Iris pigment epithelial cell (primary cell): ENCODE measurements at places on chromosomes 4 and X.
A peak's percentile ranks its signal among the peaks of the same experiment; 100 is the strongest.

DNA sequence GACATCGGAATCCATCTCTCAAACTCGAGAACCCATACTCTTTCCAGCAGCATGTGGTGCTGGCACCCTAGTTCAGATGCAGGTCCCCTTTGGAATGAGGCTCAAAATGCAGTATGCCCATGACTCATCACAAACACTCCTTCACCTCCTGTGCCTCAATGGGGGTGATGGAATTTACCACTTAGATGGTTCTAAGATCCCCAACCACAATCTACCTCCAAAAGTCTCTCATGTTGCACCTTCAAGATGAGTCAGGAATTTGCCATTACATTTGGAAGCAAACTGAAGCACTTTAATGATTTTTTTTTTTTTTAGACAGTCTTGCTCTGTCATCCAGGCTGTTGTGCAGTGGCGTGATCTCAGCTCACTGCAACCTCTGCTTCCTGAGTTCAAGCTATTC is 8.5 kb upstream of the MID1 start:
- no peak for DNase-seq

DNA sequence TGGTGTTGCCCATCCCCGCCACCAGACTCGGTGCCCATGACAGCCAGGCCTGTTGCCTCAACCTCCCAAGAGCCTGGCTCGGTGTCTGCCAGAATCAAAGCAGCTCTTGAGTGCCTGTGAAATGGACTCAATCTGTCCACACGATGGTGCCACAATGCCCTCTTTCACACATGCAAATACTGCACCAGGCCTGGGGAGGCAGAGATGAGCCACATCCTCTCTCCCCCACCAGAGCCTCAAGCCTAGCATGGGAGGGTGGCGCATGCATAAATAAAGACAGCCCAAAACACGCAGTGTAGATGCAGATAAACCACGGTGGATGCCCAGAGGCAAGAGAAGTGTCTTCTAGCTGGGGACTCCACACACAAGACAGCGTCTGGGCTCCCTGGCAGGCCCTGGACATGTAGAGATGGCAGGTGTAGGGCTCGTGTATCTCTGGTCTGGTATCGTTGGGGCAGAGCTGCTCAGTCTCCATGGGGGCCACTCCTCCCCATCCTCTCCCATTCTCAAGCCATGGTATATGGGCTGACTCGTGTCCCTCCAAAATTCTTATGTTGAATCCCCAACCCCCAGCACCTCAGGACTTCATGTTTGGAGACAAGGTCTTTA is 65.6 kb downstream of the JAKMIP1 start:
- DNase-seq, result peak; percentile 3

- DNase-seq, result no peak
These were observed 2.6 kb downstream of the LAS1L start for GRCh38 chrX:65532016-65532415.

GRCh38 chr4:7206911-7207567 is 14.7 kb downstream of the SORCS2 start:
- DNase-seq, result peak; percentile 94

- peak; percentile 99 for DNase-seq
These were observed 208.3 kb upstream of the JADE1 start for GRCh38 chr4:128600996-128601871.

DNA sequence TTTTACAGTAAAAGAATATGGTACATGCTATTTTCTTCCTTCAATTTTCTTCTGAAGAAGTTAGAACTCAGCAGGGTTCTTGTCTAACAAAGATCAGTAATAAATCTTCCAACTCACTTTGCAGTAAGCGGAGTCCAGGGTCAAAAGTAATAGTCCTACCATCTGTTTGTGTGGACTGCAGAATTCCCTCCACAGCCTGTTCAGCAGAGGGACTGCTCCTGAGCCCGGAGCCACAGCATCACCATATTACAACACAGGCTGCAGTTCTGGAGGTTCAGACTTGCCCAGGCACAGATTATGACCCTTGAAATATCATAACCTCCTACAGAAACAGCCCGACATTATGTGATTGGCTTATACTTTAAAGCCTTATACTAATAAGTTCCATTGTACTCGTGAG is 10.3 kb downstream of the FHDC1 start:
- DNase-seq, result no peak

GRCh38 chrX:44264936-44265335 is 78.5 kb downstream of the EFHC2 start:
- DNase-seq, result no peak

DNA sequence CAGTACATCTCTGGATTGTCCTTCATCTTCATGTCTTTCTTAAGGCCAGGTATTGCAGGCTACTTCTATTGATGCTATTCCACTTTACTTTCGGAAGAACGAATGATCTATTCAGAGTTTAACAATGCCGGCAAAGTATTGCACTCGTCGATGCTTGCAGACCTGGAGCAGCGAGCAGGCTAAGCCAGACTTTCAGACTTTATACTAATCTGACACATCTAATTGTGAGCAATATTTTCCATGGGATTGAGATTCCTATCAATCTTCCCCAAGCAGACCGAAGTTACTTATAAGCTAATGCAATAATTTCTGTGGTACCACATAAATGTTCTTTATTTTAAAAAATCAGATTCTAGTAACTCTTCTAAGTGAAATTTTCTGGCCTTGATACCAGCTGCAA is 1.6 kb downstream of the EMCN start:
- no peak for DNase-seq

DNA sequence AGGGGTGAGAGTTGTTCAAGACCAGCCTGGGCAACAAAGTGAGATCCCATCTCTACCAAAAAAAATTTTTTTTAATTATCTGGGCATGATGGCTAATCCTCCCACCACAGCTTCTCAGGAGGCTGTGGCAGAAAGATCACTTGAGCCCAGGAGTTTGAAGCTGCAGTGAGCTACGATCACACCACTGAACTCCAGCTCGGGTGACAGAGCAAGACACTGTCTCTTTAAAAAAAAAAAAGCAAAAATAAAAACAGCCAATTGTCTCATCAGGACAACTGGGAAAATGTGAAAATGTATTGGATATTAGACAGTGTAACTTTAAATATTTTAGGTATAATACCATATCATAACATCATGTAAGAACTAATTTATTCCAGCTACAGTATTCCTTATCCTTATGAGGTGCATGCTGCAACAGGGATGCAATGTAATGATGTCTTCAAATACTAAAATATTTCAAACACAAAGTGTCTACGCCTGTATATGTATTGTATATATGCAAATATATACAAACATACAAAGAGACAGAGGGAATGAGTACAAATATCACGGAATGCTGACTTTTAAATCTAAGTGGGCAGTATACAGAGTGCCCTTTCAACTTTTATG is 17.2 kb downstream of the FAM13A start:
- no peak for DNase-seq

DNA sequence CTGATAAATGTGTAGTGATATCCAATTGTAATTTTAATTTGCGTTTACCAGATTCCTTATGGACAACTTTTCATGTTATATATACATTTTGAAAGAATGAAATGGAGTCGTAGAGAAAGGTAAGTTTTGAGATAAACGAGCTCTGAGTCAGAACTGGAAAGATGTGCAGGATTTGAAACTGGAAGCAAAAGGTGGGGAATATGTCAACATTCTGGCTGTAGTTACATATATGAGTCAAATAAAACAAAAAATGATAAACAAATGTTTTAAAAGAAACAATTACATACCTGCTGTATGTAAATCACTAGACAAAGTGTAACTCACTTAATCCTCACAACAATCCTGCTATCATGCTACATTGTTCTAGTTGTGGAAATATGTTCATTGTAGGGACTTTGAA is 84.0 kb downstream of the LPAR4 start:
- DNase-seq, result no peak

DNA sequence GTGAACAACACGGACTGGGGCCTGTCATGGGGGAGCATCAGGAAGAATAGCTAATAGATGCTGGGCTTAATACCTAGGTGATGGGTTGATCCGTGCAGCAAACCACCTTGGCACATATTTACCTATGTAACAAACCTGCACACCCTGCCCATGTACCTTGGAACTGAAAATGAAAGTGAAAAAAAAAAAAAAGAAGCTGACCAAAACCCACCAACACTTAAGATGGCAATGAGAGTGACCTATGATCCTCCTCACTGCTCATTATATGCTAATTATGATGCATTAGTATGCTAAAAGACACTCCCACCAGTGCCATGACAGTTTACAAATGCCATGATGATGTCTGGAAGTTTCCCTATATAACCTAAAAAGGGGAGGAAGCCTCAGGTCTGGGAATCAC is 503.2 kb upstream of the CTSO start:
- DNase-seq, result no peak

GRCh38 chrX:150005027-150005426 is 66.7 kb upstream of the EOLA2 start:
- DNase-seq, result no peak

DNA sequence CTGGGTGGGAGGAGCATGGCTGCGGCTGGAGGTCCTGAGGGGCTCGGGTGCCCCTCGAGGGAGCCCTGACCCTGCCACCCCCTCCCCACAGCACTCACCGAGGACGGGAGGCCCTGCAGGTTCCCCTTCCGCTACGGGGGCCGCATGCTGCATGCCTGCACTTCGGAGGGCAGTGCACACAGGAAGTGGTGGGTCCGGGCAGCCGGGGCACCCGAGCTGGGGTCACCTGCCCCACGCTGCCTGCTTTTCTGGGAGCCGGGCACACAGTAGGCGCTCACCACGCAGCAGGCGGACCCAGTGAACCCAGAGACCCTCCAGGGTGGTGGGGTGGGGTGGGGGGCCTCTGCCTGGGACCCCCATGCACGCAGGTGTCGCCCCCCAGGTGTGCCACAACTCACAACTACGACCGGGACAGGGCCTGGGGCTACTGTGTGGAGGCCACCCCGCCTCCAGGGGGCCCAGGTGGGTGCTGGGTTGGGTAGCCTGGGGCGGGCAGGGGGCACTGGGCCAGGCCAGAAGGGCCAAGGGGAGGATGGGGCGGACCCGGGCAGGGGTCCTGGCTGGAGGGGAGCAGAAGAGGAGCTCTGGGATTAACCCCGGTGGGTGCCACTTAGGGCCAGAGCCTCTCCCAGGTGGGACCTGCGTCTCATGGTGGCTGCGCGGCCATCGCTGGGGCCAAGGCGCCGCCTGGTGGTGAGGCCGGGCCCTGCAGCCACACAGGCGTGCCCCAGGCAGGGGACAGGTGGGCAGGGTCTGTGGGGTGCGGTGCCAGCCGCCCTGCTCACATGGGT is 1.4 kb downstream of the HGFAC start:
- DNase-seq, result peak; percentile 14

GRCh38 chr4:101158507-101158906 is 188.8 kb downstream of the PPP3CA start:
- no peak for DNase-seq

DNA sequence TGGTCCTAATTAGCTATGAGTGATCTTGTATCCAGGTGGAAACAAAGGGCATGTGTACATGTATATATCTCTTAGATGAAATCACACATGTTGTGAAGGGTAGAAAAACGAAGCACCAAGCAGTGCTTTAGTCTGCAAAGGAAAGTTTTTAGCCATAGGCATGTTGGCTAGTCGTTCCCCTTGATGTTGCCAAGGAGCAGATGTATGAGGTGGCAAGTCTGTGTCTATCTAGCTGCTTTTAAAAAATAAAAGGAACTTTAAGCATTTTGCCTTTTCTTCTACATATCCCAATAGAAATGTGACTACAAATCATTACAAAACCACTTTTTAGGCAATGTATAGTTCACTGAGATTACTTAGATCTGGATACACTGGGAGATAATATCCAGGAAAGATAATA is 63.1 kb downstream of the NSUN7 start:
- no peak for DNase-seq

DNA sequence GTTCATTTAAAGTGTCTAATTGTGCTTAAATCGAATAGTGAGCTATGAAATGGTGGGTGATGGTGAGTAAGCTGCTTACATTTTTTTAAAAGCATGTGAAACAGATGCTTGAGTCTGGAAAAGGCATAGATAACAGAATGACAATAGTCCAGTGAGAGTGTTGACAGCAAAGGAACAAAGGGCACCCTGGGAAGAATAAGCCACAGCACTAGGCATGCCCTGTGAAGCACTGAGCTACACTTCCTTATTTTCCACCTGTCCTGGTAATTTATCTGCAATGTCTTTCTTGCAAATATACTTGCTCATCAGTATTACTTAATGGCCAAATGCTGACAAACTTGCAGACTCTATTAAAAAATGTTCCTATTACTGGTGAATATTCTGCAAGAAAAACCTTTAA is 168.7 kb downstream of the PRDM5 start:
- no peak for DNase-seq

DNA sequence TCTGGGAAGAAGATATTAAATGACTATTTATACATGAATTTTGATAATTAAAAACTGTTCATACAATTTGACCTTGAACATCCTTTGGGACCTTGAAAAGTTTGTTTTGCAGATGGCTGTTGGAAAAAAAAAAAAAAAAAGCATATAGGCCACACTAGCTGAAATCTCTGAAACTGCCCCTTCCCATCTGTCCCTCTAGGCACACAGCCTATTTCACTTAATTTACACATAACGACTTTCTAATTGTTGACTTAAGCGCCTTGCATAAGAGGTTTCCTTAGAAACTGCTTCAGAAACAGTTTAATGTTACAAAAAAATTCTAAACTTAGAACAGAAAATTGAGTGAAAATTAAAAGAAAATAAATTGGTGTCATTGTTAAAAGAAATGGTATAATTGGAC is 131.0 kb downstream of the COX18 start:
- DNase-seq, result no peak

DNA sequence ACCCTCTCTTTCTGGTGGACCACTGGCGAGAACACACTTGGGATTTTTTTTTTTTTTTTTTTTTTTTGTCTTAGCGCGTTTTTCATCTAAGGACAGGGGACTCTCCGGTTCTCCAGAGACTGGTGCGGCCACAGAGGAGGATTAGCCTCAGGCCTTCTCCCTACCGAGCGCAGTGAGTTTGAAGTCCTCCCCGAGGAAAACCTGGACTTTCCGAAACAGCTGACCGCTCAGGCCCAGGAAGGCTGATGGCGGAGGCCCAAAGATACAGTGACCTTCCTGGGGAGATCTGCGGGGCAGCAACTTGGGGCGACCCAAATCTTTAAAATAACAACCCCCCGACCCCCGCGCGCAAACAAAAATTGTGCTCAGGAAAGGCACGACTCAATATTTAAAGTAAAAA is 9.2 kb downstream of the NKX3-2 start:
- DNase-seq, result no peak

DNA sequence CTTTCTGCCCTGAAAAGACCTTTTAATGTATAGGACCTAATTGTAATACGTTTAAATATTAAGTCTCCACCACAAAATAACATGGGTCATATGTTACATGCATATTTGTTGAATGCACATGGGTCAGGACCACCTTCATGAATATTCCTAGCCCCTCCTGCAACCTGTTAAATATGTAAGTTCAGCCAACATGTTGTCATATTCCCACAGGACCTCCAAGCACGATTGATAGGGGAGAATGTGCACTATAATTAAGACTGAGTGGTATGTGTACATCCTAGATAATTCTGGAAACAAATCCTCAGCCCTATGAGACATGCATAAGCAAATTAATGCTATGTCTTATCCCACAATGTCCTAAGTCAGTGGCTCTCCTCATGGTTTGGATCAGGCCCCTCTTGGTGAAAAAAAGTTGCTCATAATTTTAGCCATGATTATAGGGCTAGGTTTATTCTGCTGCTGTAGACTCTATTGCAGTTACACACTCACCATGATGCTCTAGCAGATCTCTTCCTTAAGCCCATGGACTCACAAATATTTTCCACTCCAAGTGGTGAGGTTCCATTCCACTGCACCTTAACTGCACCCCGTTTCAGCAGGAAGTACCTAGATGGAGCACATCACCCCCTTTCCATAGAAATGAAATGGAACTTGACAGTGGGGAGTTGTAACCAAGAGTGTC is 10.2 kb downstream of the TIGD2 start:
- peak; percentile 29 for DNase-seq

GRCh38 chr4:139841464-139842195 is 176.0 kb downstream of the MGST2 start:
- no peak for DNase-seq

GRCh38 chr4:123870216-123870876 is 473.8 kb downstream of the SPRY1 start:
- DNase-seq, result no peak
